ENCODE measurements at places on chromosomes 4 and X. TPM values are rescaled to one million over a fixed set of nuclear protein-coding genes. Genes with fewer than 3 reads are reported as not detected.

CISD2 gene
- total RNA-seq = 55.1 TPM

MAGEA10 gene
- total RNA-seq = not detected

ZNF827 gene
- 10.5 TPM for total RNA-seq

F8A3 gene
- not detected for total RNA-seq

SPATA4 gene
- 0.56 TPM for total RNA-seq

- H3K4me3 ChIP-seq = no peak overlapping the region
- H3K27ac ChIP-seq = no peak overlapping the region
- no peaks in the 10 kb centered on the region for H3K27me3 ChIP-seq
- DNase-seq = peak; percentile 60
- peaks cover 9% of the 10 kb centered on the region for H3K4me1 ChIP-seq
These were observed 47.3 kb upstream of the SCML1 start for GRCh38 chrX:17689971-17690409.

DNA sequence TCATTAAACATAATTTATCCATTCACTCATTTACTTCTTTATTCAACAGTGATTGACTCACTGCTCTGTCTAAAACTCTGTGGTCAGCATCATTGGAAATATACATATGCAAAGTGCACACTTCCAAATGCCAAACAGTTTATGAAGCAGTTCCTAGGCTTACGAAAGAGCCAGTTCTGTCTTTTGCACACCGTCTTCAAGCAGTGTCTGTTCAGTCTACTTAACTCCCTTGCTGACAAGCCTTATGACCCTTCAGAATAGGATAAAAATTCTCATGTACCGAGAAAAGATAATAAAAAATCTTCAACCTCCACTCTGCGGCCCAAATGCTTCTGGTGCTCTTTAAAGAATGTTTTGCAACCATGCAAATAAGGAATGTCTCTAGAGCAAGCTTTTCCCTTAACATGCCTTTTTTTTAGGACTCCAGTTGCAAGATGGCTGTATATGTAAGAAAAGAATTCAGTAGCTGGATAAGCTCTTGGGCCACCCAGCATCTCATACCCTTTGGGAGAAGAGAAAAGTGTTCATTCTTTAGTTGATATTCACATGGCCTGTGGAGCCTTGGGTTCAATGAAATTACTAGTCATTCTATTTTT is 1037.0 kb upstream of the SLIT2 start:
- no peak overlapping the region for H3K27ac ChIP-seq
- DNase-seq = no peak
- no peaks in the 10 kb centered on the region for H3K36me3 ChIP-seq
- H3K4me1 ChIP-seq = no peaks in the 10 kb centered on the region

DNA sequence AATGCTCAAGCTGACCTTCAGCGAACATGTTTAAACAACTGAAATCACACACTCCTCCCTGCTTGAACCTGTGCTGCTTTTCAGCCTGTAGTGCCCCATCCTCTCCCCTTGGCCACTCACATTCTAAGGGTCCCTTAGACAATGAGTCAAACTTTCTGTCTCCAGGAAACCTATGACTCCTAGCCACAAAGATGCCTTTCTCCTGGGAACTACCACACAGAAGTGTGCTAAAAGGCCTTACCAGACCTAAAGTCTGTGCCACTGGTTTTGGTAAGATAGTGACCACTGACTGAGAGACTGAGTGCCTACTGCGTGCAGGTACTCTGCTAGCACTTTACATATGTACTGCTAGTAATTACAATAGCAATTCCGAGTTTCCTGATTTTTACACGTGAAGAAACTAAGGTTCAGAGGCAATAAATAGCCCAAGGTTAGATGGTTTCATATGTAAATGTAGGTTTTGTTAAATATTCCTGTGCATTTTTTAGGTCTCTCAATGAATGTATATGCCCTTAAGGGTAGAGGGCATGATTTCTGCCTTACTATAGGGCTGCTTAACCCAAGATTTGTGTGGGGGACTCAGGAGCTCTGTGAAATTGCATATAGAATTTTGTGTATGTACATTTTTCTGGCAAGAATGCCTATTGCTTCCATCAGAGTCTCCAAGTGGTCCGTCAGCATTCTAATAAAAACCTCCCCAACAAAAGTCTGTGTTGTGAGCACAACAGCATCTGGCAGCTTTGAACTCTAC is 71.1 kb downstream of the NSG1 start:
- H3K4me1 ChIP-seq = peaks cover 19% of the 10 kb centered on the region
- no peak overlapping the region for H3K4me3 ChIP-seq
- no peaks in the 10 kb centered on the region for H3K27me3 ChIP-seq
- no peak overlapping the region for H3K27ac ChIP-seq
- no peak for DNase-seq

- no peak overlapping the region for H3K27ac ChIP-seq
- H3K36me3 ChIP-seq = no peaks in the 10 kb centered on the region
- no peaks in the 10 kb centered on the region for H3K4me1 ChIP-seq
- no peaks in the 10 kb centered on the region for H3K27me3 ChIP-seq
These were observed 74.9 kb upstream of the SCML1 start for GRCh38 chrX:17662391-17662790.

DNA sequence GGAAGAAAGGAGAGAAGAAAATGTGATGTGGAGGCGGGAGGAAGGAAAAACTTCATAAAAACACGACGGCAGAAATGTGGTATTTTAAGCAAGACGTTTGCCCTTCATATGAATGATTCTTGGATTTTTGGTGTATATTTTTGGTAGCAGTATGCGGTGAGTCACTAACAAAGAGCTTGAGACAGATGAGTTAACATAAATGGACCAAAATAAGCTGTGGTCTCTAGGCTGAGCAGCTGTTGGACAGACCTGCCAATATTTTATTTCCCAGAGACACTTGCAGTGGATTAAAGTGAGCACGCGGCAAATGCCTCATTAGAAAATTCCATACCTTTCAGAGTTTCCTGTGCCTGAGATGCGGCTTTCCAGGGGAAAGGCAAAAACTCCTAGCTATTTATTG is 43.1 kb upstream of the RPS6KA3 start:
- H3K27ac ChIP-seq = no peak overlapping the region
- H3K36me3 ChIP-seq = no peaks in the 10 kb centered on the region
- peaks cover 2% of the 10 kb centered on the region for H3K4me1 ChIP-seq
- peak; percentile 13 for DNase-seq
- H3K27me3 ChIP-seq = no peaks in the 10 kb centered on the region

- no peaks in the 10 kb centered on the region for H3K4me1 ChIP-seq
- DNase-seq = no peak
- H3K27ac ChIP-seq = no peak overlapping the region
- H3K27me3 ChIP-seq = no peaks in the 10 kb centered on the region
- H3K4me3 ChIP-seq = no peak overlapping the region
These were observed 562.7 kb downstream of the TRIML1 start for GRCh38 chr4:188701952-188702351.

DNA sequence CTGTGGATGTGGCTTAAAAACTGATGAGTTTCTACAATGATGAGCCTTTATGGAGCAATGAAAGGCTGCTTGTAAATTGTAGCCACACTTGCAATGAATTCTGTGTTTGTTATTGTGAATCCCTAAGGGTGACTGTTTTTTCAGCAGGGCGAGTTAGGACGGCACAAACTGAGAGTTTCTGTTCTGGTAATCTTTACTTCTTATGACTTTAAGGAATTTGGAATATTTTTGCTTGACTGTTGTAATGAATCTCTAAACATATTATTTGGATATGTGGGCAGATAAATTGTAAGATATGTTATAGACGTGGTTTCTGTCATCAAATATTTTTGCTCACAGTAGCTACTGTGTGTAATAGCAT is 22.2 kb downstream of the RBPJ start:
- H3K36me3 ChIP-seq = peaks cover 20% of the 10 kb centered on the region
- peaks cover 26% of the 10 kb centered on the region for H3K4me1 ChIP-seq
- no peak overlapping the region for H3K27ac ChIP-seq

- no peak for DNase-seq
- H3K4me1 ChIP-seq = peaks cover 8% of the 10 kb centered on the region
- H3K27me3 ChIP-seq = no peaks in the 10 kb centered on the region
- no peak overlapping the region for H3K27ac ChIP-seq
These were observed 7.0 kb upstream of the TMSB4X start for GRCh38 chrX:12967711-12968465.

DNA sequence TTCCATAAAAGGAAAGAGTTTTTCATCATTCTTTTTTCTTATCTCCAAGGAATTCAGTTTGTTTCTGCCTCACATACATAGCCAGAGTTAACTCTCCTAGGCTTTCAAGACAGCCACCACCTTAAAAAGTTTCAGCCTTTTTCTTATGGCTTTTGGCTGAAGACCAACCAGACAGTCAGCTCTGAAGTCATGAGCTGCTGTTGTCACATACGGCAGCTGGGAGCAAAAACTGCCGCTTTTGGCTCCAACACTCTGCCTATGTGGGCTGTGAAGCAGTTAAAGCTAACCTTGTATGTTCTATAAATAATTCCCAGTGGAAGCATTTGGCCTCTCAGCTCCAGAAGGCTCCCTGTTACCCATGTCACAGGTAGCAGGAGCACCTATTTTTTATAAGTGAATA is 104.1 kb downstream of the KLHL4 start:
- no peaks in the 10 kb centered on the region for H3K36me3 ChIP-seq
- peak; percentile 65 for DNase-seq
- H3K27ac ChIP-seq = peak overlapping the region; percentile 26
- no peak overlapping the region for H3K4me3 ChIP-seq

- no peak overlapping the region for H3K27ac ChIP-seq
- H3K4me1 ChIP-seq = peaks cover 21% of the 10 kb centered on the region
- no peak for DNase-seq
- H3K4me3 ChIP-seq = no peak overlapping the region
- H3K36me3 ChIP-seq = no peaks in the 10 kb centered on the region
- H3K27me3 ChIP-seq = no peaks in the 10 kb centered on the region
These were observed 128.4 kb upstream of the LIMCH1 start for GRCh38 chr4:41409594-41409895.

DNA sequence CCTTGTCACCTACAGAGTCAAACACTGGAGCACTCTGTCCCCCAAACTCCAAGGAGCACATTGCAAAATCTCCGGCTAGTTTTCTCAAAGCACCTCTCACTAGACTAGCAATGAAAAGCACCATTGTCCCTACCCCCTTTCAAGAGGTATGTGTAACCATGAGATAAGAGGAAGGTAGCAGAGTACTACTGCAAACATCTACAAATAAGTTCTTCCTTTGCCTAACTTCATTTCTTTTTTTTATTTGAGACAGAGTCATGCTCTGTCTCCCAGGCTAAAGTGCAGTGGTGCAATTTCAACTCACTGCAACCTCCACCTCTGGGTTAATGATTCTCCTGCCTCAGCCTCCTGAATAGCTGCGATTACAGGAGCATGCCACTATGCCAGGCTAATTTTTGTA is 17.7 kb downstream of the PPP4R3C start:
- H3K4me1 ChIP-seq = no peaks in the 10 kb centered on the region
- no peaks in the 10 kb centered on the region for H3K36me3 ChIP-seq
- H3K27me3 ChIP-seq = no peaks in the 10 kb centered on the region
- no peak overlapping the region for H3K4me3 ChIP-seq
- H3K27ac ChIP-seq = no peak overlapping the region

DNA sequence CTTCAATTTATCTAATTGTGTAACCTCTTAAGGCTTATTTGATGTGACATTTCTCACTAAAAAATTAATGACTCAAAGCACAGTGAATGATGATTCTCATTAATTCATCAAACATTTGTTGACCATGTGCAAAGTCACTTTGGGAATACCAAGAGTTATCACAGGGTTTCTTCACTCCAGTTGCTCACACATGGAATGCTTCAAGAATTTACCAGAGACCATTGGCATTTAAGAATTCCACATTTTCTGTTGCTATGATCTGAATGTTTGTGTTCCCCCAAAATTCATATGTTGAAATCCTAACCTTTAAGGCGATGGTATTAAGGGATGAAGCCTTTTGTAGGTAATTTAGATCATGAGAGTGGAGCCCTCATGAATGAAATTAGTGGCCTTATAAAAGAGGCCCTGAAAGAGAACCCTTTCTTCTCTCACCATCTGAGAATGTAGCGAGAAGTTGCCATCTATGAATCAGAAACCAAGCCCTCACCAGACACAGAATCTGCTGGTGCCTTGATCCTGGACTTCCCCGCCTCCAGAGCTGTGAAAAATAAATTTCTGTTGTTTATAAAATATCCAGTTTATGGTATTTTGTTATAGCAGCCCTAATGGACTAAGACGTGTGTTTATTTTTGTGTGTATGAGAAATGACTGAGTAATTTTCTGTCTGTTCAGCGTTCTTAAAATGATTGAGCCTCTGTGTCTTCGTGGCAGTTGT is 16.4 kb upstream of the SRPX start:
- DNase-seq = no peak
- H3K27me3 ChIP-seq = no peaks in the 10 kb centered on the region
- no peaks in the 10 kb centered on the region for H3K36me3 ChIP-seq
- no peak overlapping the region for H3K4me3 ChIP-seq

- peaks cover 23% of the 10 kb centered on the region for H3K4me1 ChIP-seq
- no peak for DNase-seq
- H3K27me3 ChIP-seq = no peaks in the 10 kb centered on the region
- H3K4me3 ChIP-seq = no peak overlapping the region
These were observed 34.5 kb upstream of the TRIM2 start for GRCh38 chr4:153169776-153170175.

- H3K36me3 ChIP-seq = no peaks in the 10 kb centered on the region
- H3K27me3 ChIP-seq = no peaks in the 10 kb centered on the region
- peaks cover 3% of the 10 kb centered on the region for H3K4me1 ChIP-seq
- no peak overlapping the region for H3K4me3 ChIP-seq
- no peak overlapping the region for H3K27ac ChIP-seq
These were observed 115.1 kb upstream of the PITX2 start for GRCh38 chr4:110737931-110738330.

GRCh38 chr4:112516471-112517066 is 589 bp upstream of the NEUROG2 start:
- H3K36me3 ChIP-seq = no peaks in the 10 kb centered on the region
- no peak overlapping the region for H3K27ac ChIP-seq
- H3K4me3 ChIP-seq = peak overlapping the region; percentile 66
- DNase-seq = peak; percentile 75
- H3K27me3 ChIP-seq = peaks cover 5% of the 10 kb centered on the region
- peaks cover 3% of the 10 kb centered on the region for H3K4me1 ChIP-seq

DNA sequence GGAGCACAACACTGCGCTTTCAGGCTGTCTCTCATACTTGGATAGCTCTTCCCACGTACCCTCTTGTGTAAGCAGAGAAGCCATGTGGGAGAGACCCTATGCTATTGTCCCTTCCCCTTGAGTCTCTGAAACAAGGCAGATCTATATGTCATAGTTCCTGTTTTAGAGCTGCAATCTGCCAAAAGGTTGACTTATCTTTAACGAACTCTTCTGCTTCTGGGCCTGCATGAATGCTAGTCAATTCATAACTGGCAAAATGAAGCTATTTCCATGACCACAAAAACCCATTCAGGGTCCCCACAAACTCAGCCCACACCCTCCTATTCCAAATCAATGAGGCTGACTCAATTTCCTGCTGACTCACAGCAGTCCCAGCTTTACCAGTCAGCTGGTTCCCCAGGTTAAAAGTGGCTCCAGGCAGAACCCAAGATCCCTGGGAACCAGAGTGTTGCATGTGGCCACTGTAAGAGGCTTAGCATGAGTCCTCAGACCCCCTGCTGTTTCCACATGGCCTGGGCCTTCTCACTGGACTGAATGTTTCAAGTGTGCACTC is 25.3 kb upstream of the SOD3 start:
- peaks cover 29% of the 10 kb centered on the region for H3K4me1 ChIP-seq
- peak; percentile 60 for DNase-seq
- H3K36me3 ChIP-seq = no peaks in the 10 kb centered on the region
- peak overlapping the region; percentile 17 for H3K27ac ChIP-seq
- no peak overlapping the region for H3K4me3 ChIP-seq
